ENCODE measurements at places on chromosomes 4 and X.

- DNase-seq, result no peak
Measured at GRCh38 chr4:19722404-19722803, 529.3 kb upstream of the SLIT2 start.

GRCh38 chr4:113285501-113285900, 236.0 kb downstream of the ANK2 start:
- no peak for DNase-seq

- DNase-seq, result no peak
Measured at GRCh38 chr4:138007572-138007971, 234.6 kb downstream of the SLC7A11 start.

DNA sequence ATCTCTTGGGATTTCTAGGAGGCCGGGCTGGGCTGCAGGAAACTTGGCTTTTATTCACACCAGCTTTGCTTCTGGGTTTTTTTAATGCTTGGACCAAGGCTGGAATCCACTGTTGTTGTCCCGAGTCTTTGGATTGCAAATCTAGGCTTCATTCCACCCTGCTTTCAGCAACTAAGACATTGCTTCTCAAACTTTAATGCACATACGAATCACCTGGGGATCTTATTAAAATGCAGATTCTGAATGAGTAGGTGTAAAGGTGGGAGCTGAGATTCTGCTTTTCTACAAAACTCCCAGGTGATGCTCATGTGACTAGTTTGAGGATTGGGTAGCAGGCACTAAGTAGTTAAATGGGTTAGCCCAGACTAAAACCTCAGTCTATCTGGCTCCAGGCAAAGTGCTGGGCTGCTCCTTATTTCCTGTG, 39.2 kb upstream of the GPC4 start:
- DNase-seq, result no peak

DNA sequence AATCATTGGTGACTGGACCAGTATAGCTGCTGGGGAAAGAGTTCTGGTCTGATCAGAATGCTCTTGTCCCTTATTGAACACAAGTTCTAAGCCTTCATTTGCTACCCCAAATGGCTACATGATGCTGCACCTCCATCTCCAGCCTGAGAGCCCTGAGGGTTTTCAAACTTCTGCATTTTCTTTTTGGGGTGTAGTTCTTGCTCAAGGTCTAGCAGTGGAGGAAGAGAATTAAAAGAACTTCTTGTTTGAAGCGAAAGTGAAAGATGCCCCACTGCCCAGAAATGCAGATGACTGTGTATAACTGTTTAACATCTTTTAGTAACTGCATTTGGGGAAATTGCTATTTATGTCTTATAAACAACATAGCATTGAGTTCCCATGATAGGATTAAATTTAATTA, 38.5 kb downstream of the LAMTOR3 start:
- DNase-seq, result no peak

- DNase-seq, result no peak
Measured at GRCh38 chr4:130395871-130396270, 1299.9 kb downstream of the C4orf33 start.

- no peak for DNase-seq
Measured at GRCh38 chrX:32501606-32502005, 709.7 kb downstream of the DMD start.

DNA sequence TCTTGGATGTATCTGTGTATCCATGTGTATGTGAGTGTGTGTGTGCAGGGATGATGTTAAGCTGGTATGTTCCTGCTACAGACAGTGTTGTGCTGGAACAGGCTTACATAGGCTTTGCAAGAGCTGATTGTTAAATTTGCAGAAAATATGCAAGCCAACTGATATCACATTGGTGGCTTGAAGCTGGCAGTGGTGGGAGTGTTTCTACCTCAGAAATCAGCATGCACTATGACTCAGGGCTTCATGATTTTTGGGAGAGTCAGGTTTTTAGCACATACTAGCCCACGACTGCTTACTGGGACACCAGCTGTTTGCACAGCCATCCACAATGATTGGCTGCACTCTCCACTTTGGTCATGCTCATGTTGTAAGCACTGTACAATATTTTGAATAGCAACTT, 261.8 kb downstream of the DHX15 start:
- DNase-seq, result no peak

- no peak for DNase-seq
Measured at GRCh38 chrX:124346117-124346876, at the start of gene SH2D1A. Gene SH2D1A, plus strand, starts transcription at chrX:124346563. Its CDS starts 80 bp downstream, at chrX:124346643.

DNA sequence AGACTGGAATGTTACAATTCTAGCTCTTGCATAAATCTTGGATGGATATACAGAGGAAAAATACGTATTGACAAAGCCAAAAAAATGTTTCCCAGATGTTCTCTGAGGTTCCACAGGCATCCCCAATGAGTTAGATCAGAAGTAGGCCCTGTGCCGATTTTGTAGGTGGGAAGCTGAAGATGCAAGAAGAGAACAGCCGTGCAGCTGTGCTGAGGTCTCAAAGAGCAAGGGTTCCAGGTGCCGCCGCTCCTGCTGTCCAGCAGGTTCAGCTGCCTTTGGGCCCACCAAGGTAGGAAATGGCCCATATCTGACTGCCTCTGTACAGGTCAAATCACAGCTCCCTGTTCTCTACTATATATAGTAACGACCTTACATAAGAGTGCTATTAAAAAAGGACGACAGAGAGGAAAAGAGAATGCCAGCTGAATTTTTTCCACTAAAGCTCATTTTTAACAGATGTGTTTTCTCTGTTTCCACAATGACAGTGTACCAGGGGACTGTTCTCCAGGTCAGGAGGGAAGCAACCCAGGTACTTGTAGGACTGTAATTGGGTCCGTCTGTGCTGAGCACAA, 155.6 kb downstream of the CBR4 start:
- DNase-seq, result no peak

DNA sequence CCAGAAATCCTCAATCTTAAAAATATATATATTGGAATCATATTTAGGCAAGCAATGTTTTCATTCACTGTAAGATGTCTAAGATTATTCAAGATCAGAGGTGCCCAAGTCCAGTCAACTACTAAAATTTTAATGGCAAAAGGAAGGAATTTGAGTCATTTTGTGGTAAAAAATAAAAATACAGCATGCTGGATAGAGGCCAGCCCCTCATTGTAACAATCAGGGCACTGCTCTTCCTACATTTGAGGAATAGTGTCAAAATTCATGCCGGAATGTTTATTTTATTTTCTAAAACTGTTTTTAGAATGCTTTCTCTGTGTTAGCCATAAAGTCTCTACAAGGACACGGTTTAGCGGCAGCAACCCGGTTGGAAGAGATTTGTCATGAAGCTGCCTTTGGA, 49.9 kb upstream of the SRD5A3 start:
- DNase-seq, result no peak

GRCh38 chr4:143441678-143442077, 71.8 kb upstream of the SMARCA5 start:
- no peak for DNase-seq

DNA sequence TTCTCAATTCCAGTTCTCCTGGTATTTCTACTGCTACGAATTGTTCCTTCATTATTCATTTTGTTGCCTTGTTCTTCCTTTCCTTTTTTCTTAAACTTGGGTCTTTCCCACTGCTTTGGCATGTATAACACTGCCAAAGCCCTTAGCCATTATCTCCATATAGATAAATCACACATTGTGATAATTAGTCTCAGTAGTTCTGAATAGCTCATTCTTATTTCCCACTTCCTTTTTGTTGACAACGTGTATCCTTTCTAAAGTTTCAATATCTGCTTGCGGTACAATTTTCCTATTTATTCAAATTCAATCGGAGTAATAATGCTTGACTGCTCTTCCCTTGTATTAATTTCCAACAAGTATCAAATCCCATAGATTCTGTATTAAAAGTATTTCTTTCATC, 14.5 kb upstream of the CAMK2D start:
- DNase-seq, result no peak

DNA sequence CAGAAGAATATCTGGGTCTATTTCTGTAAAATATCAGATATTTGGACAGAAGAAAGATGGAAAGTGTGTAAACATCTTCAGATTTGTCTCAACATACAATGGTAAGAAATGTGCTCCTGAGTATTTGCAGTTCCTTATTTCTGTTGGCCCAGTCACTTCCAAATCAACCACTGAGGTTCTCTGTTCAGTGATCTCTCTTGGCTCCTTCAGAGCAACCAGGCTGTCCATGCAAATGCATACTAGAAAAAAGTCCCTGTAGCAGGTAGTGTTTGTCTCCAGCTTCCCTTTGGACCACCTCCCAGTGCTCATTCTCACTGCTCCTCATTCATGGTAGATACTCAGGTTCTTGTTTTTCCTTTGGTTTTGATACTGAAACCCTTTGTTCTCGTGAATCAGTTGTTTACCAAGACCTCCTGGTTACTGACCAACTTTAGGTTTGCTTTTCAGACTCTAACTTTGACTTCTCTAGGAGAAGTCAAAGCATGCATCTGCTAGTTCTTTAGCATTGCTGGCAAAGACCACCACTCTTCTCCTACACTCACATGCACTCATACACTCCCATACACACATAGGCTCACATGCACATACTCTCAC, 28.8 kb downstream of the ASIC5 start:
- no peak for DNase-seq

DNA sequence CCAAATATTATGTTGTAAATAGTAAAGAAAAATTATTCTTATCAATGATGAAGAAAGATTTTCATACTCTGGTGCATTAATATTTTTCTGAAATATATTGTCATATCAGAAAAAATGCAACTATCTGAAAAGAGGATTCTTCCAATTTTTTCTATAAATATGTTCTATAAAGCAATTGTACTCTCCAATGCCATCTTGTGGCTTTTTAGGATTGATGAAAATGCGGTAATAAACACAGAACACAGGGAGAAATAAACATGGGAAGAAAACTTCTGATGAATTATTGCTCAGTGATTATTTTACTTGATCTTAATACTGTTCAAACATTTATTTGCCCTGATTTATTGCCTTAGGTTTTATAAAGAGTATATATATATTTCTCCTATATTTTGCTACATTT, 215.4 kb downstream of the IL1RAPL1 start:
- DNase-seq, result no peak

DNA sequence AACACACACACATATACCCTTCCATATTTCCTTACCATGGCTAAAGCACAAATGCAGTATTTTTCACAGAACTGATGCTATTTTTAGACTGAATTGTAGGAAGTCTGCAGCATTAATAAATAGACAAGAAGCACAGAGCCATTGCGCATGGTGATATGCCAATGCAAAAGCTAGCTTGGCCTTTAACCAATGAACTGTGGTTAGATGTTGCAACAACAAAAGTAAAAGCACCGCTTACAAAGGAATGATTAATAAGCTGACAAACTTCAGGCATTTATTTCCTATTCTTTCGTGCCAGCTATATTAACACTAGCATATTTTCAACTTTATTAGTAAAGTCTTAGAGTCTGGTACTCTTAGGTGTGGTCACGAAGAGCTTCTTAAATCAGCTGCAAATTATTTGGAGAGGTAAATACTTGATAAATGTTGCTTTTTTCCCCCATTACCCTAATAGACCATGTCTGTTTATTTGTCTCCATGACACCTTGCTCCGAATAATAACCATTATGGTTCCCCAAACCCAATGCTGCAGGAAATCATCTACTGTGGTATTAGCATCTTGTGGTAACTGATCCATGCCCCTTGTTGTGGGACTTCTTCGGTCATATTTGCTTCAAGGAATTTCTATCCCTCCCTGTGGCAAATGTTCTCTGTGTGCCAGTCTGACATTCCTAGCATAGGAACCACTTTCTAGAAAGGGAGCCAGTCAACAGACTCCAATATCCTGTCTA, 306.1 kb upstream of the TAPT1 start:
- peak; percentile 1 for DNase-seq

DNA sequence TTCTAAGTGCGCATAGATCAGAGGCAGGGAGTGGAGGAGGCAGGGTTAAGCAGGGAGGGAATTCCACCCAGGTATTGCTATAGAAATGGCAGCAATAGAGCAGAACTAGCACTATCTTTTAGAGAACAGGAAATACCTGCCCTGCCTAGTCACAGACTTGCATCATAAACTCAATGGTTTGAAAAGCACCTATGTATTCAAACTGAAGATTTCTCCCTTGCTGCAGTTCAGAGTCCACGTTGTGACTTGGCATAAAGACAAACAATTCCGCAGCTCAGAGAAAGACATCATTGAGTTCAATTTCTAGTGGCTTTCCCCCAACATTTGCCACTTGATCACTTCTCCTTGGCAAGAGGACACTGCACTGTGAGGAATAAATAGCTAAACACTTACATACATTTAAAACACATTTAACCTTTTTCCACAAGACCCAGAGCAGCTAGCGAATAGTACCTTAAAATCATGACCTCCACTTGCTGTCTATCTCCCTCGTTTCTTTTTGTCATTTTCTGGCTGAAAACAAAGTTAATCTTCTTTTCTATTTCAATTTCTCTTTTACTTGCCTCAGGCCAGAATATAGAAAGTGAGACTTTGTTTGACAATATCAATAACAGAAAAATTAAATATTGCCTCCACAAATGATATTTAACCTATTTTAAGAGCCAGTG, 42.4 kb downstream of the SLC7A11 start:
- DNase-seq, result no peak

- no peak for DNase-seq
Measured at GRCh38 chr4:16043642-16044498, 40.0 kb downstream of the PROM1 start.

GRCh38 chrX:102546828-102547493, 30.4 kb upstream of the TMSB15A start:
- no peak for DNase-seq

DNA sequence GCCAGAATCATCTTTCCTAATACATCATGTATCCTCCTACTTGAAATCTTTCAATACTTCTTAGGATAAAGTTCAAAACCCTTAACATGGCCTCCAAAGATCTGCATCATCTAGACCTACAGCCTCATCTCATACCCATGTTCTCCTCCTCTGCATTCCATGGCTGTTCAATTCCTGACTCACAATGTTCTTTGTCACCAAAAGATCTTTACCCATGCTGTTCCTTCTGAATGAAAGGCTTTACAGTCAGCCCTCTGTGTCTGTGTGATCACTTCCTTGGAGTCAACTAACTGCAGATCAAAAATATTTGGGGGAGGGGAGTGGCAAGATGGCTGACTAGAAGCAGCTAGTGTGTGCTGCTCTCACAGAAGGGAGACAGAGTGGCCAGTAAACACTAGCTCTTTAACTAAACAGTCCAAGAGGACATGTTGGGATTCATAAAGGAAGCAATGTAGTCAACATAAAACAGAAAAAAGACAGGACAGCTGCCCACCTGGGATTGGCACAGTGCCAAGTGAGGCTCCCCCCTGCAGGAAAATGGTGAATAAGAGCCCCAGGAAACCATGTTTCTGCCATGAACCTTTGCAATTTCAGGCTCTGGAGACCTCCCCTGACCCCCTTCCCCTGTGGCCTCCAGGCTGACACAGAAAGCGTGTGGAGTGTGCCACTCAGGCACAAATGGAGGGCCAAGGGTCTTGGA, 31.9 kb downstream of the CBR4 start:
- no peak for DNase-seq

DNA sequence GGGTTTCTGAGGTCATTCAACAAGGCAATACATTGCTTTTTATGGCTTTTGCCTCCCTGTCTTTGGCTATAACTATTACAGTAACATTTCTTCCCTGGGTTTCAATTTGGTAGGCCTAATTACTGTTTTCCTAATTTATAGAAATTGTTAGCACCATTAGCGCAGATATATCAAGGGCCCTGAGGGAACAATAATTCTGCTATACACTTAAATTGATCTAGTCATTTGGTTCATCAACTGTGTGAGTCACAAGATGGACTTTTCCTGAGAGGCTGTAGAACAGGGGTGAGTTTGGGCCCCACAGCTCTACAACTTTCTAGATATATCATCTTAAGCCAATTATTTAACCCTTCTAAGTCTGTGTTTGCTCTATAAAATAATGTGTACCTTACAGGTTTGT, 107.9 kb downstream of the COMMD8 start:
- DNase-seq, result no peak

GRCh38 chr4:8351931-8352367, 82.4 kb downstream of the HTRA3 start:
- peak; percentile 5 for DNase-seq
